ENCODE measurements at places on chromosomes 7 and 10. TPM values are rescaled to one million over a fixed set of nuclear protein-coding genes. Genes with fewer than 3 reads are reported as not detected.

Gene ARMC3
- total RNA-seq = under 0.01 TPM

Gene WAC
- total RNA-seq = 105 TPM

Gene HOXA2
- not detected for total RNA-seq

Gene CTAGE4
- total RNA-seq = 0.14 TPM

Gene MACC1
- 38.3 TPM for total RNA-seq
